Activated naive CD4-positive, alpha-beta T cell treated with Interleukin-2 at 50 U/mL for 16 hours (primary cell): ENCODE measurements at places on chromosomes 2 and 18.

GRCh38 chr2:84297155-84297554, 161.9 kb downstream of the SUCLG1 start:
- DNase-seq: no peak

GRCh38 chr2:18378020-18378653, 182.3 kb downstream of the RDH14 start:
- no peak for DNase-seq

DNA sequence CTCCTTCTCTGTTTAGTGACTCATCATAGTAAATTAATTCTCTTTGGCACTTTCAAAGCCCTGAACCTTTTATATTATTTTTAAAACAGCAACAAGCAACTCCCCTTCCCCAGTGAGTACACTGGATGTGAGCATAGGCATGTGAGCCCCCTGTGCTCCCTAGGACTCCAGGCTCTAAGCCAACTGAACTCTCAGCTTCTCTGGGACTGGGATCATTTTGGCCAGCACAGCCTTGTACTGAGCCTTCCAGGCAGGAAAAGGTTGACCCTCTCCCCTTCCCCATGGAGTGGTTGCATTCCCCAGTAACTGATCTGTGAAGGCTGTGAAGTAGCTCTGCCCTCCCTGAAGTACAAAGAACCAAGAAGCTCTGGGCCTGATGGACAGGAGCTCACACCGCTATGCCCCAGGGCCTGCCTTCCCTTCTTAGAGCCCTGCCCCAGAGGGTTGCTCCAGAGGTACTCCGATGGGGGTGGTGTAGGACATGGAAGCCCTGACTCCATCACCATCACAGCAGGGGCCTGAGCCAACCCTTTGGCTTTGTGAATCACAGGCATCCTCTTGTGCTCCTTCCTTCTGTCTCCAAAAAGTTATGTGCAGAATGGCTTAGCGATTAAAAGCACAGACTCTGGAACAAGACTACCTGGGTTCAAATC, 57.8 kb downstream of the ADD2 start:
- DNase-seq: no peak

- DNase-seq: no peak
Measured at GRCh38 chr2:16828828-16829160, 163.2 kb upstream of the CYRIA start.

DNA sequence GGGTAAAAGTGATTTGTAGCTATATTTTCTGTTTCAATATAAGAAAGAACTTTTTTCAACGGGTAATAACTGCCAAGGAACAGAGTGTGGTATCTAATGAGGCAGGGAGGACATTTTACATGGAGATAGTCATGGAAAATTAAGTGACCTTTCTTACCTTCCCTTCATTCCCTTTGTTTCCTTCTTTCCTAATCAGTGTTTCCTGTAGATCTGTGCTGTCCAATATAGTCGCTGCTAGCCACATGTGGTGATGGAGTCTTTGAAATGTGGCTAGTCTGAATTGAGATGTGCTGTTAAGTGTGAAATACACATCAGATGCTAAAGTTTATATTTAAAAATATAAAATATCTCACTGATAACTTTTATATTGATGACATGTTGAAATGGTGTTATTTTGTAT, 81.8 kb downstream of the BABAM2 start:
- DNase-seq: no peak

GRCh38 chr18:8283891-8284585, 325.2 kb upstream of the RAB12 start:
- DNase-seq: no peak

GRCh38 chr2:101883860-101884259, 107.9 kb upstream of the IL1R2 start:
- peak; percentile 31 for DNase-seq

DNA sequence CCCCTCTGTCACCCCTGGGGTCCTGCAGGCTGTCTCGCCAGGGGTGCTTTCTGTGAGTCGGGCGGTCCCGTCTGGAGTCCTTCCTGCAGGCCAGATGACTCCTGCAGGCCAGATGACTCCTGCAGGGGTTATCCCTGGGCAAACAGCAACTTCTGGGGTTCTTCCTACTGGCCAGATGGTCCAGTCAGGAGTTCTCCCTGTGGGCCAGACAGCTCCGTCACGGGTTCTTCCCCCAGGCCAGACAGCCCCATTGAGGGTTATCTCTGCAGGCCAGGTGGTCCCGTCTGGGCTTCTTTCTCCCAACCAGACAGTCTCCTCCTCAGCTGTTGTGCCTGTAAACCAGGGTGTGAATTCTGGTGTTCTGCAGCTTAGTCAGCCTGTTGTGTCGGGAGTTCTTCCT, 27.6 kb downstream of the ADNP2 start:
- no peak for DNase-seq

DNA sequence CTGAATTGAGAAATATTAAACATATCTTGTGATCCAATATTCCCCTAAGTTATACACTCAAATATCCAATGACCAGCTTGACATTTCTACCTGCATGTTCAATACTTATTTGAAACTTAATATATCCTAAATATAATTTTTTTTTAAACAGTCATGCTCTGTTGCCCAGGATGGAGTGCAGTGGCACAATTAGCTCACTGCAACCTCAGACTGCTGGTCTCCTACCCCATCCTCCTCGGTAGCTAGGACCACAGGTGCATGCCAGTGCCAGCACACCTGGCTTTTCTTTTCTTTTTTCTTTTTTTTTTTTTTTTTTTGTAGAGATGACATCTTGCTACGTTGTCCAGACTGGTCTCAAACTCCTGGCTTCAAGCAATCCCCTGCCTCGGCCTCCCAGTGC, 4.2 kb downstream of the KYNU start:
- no peak for DNase-seq

GRCh38 chr2:177014946-177015345, 197.6 kb upstream of the HNRNPA3 start:
- no peak for DNase-seq

DNA sequence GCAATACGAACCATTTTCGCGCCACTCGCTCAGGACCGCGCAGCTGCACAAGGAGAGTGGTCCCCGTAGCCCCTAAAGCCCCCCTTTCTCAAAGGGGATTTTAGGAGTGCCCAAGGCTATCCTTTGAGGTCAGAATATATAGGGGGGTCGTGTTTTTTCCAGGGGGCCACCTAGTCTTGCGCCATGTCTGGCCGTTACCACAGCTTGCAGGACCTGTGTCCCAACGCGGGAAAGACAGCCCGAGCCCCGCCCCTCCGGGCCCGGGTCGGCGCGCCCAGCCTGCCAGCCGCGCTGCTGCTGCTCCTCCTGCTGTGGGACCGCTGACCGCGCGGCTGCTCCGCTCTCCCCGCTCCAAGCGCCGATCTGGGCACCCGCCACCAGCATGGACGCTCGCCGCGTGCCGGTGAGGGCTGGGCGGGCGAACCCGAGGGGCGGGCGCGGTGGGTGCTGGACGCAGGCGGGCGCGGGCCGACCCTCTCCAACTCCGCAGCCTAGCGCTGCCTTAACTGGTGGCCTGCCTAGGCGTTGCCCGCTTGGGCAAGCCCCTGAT, at the start of gene CDCA7:
TSS of gene CDCA7 (plus strand) at position 291 of the 550 bp plus-strand sequence. CDS start at position 383, 92 bp downstream.
- DNase-seq: peak; percentile 59

- DNase-seq: no peak
Measured at GRCh38 chr2:42648796-42649195, 80.4 kb downstream of the MTA3 start.

DNA sequence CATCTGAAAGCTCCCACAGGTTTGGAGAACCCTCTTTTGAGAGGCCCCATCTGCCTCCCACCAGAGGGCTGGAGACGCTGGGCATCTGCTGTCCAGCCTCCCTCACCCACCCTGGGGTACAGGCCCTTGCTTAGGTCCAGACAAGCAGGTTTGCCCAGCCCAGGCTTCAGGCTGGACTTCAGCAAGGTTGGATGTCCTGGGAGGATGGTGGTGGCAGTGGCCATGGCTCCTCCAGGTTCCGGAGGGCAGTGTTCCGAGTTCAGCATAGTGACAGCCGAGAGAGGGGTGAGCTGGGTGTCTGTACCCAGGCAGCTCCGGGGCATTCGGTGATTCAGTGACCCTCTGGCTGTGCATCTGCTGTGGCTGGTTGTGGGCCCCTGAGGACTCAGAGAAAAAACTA, 58.2 kb upstream of the HDAC4 start:
- DNase-seq: no peak

DNA sequence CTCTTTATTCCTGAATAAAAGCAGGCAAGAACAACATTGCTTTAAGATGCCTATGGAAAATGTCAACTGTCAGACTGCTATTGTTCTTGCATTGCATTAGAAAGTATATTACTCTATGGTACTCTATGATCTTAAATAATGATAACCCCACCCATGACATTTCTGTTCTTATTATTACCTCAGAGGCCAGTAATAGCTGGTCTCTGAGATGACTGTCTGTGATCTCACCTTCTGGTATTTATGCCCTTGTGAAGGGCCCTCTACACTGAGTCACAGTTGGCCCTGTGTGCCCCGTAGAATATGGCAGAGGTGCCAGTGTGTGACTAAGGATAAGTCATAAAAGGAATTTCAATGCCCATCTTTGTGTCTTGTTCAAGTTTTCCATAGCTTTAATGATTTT, 61.0 kb downstream of the SPP2 start:
- DNase-seq: no peak

DNA sequence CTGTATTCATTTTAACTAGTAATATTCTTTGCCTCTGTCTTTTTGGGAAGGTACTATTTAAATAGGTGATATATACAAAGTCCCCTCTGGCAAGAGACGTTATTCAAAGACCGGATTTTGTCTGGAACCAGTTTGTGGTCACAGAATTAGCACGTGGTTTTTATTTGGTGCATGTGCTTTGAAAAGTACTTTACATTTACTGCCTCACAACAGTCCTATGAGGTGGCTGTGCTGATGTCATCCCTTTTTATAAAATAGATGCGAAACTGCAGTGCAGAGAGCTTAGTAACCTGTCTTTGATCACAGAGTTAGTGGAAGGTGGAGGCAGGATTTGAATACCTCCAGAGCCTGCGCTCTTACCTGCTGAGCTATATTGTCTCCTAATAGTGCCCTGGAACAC, 4.0 kb downstream of the LPIN1 start:
- DNase-seq: peak; percentile 47

GRCh38 chr2:148096012-148096411, 75.1 kb downstream of the MBD5 start:
- DNase-seq: no peak

- no peak for DNase-seq
Measured at GRCh38 chr18:23721696-23722480, 32.6 kb downstream of the LAMA3 start.

GRCh38 chr2:50443868-50444630, 587.9 kb downstream of the NRXN1 start:
- no peak for DNase-seq

DNA sequence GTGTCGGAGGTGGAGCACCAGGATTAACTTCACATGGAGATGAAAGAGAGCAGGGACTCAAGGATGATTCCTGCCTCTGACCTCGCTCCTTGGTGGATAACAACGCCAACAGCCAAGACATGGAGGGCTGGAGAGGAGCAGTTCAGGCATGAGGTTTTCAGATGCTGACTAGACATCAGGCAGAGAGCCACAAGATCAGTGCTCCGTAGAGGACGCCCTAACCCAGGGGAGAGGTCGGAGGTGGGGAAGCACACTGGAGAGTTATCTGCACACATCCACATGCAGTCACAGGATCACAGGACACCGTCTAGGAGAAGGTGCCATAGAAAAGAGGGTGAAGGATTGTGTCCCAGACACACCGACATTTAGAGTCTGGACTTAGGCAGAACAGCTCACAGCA, 344.3 kb downstream of the EIPR1 start:
- DNase-seq: no peak

DNA sequence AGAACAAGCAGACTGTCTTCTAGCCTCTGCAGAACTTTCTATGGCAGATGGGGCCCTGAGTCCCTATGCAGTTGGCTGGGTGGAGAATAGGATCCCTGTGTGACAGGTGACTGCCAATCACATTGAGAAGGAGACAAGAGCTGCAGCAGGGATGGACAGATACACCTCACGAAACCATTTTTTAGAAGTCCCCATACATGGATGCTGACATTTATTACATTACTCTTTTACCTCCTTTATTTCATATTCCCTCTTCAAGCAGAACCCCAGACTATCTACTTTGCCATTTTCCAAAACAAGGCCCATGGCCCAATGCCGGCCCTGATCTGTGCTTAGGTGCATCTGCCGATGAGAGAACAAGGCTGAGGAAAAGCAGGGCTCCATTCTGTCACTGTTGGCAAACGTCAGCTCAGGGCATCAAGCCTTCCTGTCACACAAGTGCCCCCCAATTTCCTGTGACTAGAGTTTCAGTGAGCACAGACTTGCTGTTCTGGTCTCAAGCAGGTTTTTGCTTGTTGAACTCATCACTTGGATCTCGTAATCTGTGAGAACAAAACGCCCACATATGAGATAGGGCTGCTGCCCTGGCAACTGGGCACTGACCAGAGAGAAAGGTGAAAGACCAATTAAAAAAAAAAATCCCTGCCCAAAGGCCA, 35.8 kb downstream of the LOXHD1 start:
- no peak for DNase-seq

DNA sequence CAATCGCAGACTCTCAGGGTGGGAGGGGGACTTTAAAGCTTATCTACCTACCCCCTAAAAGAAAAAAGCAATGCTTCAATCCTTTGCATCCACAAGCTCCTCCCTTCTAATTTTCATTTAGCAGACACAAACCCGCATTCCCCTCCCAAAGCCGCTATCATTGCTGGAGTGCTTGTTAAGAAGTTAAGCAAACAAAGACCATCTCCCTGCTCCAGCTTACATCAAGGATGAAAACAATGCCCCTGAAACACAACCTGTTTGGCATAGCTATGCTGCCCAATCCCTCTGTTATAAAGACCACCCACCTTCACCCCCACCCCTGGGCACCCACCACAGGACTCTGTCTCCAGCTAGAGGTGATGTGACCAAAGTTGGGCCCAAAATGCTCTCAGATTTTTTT, 33.0 kb downstream of the REEP1 start:
- DNase-seq: no peak

DNA sequence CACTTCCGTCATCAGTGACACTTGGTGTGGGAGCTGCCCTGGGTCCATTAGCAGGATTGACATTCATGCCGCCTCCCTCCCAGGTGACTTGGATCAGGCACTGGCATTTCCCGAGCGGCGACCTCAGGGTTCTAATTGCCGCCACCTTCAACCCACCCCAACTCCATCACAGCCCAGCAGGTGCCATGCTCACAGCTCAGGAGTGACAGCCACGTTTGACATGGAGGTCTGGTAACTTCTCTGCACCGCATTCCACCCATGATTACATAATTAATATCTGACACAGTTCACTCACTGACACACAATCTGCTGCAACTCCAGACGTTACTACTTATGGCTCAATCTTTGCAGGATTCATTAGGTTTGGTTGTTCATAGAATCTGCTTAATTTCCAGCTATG, 450.9 kb upstream of the MYT1L start:
- DNase-seq: no peak

- DNase-seq: no peak
Measured at GRCh38 chr2:206202446-206202845, 42.8 kb downstream of the EEF1B2 start.

DNA sequence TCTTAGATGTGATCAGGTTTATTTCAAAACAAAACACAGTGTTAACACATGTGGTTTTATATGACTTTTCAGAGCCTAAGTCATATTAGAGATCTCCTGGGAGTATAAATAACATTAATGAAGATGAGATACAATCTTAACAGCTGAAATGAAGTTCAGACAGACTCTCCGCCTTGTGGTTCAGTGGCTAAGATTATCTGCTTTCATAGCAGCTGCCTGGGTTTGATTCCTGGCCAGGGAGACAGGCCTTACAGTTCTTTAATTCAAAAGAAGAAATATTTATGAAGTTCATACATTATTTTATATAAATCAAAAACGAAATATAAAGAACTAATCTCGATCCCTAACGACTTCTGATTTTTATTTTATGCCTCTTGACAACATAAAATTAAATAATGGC, 35.2 kb upstream of the TTC32 start:
- no peak for DNase-seq
